ENCODE measurements at places on chromosomes 12 and 14.

DNA sequence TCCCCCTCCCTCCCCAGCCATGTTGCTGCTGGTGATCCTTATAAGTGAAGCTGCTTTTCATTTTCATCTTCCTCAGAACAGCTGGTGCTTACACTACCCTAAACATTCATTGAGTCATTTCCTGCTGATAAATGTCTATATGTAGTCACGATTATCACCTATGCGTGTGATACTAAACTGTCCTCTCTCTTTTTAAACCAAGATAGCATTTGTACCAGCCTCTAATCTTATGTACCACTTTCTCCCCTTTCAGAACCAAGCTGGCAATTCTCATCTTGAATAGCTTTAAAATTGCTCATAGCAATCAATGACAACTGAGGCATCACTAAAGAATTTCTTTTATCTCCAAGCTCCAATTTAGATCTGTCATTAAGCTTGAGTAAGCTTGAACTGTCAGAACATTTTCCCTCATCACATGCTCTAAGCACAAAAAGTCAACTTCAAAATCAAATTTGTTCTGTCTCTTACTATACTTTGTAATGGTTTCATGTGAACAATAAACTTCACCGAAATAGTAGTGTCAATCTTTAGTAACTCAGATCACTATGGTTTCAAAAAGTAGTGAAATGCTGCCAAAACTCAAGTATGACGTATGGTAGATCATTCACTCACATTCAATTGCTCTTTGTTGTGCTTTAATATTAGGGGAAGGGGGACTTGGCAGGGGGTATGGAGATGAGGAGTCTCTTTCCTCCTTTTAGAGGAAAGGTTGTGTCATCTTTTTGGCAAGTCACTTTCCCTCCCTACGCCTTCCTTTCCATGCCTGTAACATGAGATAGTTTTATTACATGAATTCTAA, 178.1 kb upstream of the NOVA1 start:
- no peak for DNase-seq

- no peak for DNase-seq
Observed at GRCh38 chr12:40474630-40475029, 217.6 kb upstream of the CNTN1 start.

- no peak for DNase-seq
Observed at GRCh38 chr14:70855486-70855885, 46.2 kb upstream of the MAP3K9 start.

DNA sequence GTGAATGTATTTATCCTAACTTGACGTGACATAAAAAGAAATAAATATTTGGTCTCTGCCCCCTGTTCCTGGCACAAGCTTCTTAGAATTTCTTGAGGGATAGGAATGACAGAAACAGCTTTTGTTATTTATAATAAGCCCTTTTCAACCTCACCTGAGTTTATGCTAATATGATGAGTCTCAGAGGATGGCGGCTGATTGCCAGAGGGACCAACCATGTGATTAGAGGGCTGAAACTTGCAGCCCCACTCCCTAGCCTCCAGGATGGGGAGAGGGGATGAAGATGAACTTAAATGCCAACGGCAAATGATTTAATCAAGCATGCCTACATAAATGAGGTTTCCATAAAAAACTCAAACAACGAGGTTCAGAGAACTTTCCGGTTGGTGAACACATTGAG, 42.9 kb downstream of the DNAI7 start:
- DNase-seq: no peak

- no peak for DNase-seq
Observed at GRCh38 chr12:127507341-127507740, 759.6 kb upstream of the TMEM132C start.

GRCh38 chr14:80942191-80942600, 658 bp upstream of the CEP128 start:
- no peak for DNase-seq

GRCh38 chr14:64764641-64765520, 60.7 kb downstream of the PLEKHG3 start:
- peak; percentile 72 for DNase-seq

GRCh38 chr14:65237941-65238340, 135.6 kb upstream of the MAX start:
- no peak for DNase-seq

- no peak for DNase-seq
Observed at GRCh38 chr12:62711631-62712241, 223.2 kb downstream of the PPM1H start.

DNA sequence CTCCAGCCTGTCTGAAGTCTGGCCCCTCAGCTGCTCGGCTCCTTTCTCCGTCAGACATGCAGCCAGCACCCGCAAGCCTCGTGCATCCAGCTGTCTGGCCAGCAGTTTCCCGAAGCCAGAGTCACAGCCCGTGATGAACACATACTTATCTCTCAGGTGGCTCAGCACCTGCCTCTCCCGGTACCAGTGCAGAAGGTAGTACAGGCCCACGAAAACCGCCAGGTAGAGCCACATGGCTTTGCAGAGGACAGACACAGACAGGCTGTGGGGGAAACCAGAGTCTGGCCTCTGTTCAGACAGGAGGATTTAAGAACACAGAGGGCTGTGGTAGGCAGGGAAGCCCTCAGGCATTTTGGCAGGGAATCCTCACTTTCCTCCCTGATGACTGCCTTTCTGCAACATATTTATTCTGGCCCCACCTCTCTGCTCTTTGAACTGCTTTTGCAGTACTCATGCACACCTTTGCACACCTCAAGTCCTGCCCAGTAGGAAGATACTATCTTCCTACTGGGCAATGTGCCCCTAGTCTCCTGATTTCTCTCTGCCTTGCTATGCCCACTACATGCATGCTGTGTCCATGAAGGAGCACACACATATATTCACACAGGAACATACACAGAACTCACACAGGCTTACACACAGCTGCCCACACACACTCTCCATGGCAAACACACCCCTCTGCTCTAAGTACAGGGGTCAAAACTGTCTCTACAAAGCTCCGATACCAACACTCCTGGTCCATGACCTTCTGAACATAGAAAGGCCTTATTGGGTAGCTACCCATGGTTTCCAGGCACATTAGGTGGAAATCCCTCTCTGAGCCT, at the start of gene RDH16:
TSS of gene RDH16 (minus strand) at position 380 of the 824 bp plus-strand sequence. CDS start at position 234, 146 bp downstream.
- DNase-seq: no peak

DNA sequence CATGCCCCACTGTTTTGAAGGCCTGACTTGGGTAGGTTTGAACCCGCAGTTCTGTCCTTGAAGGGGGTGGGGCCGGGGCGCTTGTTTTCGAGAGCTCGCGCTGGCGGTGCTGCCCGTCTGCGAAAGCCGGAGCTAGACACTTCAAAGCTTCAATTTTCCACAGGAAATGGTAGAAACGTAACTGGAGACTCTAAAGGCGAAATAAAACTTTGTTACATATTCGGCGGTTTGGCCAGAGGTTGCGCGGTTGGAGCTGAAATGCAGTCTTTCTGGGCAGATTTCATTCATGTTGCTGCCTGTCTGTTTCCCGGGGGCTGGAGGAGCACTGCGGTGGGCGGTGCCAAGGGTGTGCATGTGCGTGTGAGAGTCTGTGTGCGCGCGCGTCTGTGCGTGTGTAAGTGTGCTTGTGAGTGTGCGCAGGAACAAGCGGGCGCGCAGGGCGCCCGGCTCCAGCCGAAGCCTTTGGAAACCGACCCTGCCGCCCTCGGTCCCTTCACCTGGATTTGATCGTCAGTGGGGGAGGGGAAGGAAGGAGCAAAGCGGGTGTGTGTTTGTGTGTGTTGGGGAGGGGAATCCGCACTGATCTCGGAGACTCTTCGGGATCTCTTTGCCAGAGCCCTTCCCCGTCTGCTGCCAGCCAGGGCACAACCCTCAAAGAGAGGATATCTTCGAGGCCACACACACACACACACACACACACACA, 227.7 kb upstream of the CRY1 start:
- no peak for DNase-seq

GRCh38 chr12:109740694-109741245, 27.1 kb downstream of the FAM222A start:
- peak; percentile 8 for DNase-seq

DNA sequence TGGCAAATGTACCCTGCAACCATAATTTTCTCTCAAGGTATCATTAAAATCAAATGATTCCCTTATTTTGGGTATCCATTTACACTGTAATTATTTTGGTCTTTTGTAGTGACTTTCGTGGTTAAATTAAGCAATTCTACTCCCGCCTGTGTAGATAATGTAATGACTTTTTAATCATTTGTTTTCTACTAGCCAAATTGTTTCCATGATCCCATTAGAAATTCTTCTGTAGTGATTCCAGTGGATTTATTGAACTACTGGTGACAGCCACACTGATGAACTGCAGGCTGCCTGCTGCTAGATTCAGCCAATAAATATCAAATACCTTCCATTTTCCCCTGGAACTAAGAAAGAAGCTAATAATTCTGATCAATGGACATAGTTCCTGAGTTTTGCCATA, 96.0 kb downstream of the WIF1 start:
- no peak for DNase-seq

DNA sequence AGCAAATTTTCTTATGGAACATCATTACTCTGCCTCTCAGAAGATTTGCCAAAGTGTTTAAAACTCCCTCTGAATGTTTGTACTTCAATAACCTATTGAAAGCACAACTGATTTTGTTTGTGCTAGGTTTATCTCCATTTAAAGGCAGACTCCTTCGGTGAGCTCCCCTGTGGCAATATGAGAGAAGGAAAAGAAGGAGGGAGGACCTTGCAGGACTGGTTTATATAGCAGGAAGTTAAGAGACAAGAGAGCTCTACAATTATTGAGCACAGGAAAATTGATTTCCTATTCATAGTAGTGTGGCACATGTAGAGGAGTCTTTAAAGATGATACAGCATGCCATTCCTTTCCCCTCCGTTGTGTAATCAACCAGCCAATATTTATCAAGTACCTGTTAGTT, 75.5 kb downstream of the PDE3A start:
- DNase-seq: no peak

- DNase-seq: peak; percentile 82
Observed at GRCh38 chr12:119176267-119177055, 2.3 kb upstream of the HSPB8 start.

- no peak for DNase-seq
Observed at GRCh38 chr14:53929871-53930715, 26.5 kb downstream of the BMP4 start.

- no peak for DNase-seq
Observed at GRCh38 chr12:56520506-56520905, 1.1 kb upstream of the RBMS2 start.

DNA sequence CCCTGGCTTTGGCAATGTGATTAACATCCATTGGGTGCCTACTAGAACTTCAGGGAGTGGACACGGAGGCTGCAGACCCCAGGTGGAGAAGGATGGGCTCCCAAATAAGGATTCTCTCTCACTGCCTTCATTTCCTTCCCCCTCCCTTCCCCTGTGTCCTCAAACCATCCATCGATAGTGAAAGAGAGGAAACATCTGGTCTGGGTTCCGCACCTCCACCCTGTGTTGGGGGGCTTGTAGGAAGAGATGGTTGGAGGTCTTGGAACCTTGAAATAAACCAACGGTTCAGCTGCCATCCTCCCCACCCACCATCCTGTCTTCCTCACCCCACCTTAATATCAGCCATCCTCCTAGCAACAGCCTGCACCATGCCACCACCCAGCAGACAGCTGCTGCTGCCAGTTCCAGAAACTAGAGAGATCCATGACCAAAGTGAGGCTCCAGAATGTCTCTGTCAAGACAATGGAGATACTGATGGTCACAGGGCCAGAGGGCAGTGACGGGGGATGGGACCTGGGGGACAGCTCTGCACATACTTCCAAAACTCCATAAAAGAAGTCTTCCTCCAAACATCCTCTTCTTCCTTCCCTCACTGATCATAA, 153.1 kb upstream of the CCND2 start:
- no peak for DNase-seq

DNA sequence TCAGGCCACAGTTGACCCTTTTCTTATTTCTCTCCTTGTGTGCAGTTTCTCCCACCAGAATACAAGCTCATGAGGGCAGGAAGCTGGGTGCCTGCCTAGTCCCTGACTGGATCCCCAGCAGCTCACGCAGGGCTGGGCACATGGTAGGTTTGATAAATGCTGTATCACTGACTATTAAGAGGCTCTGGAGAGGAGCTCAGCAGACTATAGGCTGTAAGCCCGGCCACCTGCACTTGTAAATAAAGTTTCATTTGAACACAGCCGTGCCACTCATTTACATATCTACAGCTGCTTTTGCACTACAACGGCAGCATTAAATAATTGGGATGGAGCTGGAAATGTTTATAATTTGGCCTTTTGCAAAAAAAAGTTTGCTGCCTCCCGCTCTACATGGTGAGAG, 32.0 kb downstream of the CHGA start:
- no peak for DNase-seq

DNA sequence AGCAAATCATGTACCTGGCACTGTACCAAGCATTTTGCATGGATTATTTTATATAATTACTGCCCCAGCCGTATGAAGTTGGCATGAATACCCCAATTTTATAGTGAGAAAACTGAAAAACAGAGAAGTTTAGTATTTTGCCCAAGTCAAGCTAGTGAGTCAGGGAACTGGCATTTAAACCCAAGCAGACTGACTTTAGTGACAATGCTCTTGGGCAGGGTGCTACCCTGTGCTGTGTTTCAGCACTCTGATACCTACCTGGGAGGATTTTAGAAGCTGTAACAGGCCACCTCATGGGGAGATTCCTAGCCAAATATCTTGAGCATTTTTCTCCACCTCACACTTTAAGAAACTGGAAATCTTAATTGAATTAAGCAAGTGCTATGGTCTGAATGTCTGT, 98.1 kb upstream of the MAX start:
- DNase-seq: no peak

GRCh38 chr12:108803428-108804105, 53.8 kb downstream of the SSH1 start:
- DNase-seq: peak; percentile 76

DNA sequence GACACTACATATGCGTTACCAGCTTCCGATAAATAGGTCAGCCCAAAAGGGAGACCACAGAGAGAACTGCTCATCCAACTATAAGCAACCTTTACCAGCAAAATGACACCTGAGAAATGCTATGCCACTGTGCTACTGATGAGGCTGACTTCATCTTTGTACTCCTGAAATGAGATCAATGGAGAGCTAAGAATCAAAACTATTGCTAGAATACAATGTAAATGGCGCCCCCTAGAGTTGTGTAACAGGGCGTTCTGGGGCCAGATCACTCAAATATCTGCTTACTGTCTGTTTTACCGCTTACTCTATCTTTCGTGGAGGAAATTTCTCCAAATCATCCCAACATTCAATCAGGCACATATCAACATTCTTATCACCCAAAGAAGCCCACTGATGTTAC, 4.6 kb downstream of the ZNF384 start:
- no peak for DNase-seq
